ENCODE measurements at places on chromosomes 1 and 21.

- DNase-seq, result no peak
Observed at GRCh38 chr1:53069663-53070327, 7.8 kb downstream of the PODN start.

DNA sequence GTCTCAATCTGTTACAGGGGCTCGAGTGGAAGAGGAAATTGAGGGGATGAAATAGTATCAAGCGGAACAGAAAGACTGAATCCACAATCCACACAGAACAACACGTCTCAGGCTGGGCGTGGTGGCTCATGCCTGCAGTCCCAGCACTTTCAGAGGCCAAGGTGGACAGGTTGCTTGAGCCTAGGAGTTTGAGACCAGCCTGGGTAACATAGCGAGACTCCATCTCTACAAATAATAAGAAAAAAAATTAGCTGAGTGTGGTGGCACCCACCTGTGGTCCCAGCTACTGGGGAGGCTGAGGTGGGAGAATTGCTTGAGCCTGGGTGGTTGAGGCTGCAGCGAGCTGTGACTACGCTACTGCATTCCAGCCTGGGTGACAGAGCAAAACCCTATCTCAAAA, 25.7 kb downstream of the VPS26C start:
- DNase-seq, result no peak

DNA sequence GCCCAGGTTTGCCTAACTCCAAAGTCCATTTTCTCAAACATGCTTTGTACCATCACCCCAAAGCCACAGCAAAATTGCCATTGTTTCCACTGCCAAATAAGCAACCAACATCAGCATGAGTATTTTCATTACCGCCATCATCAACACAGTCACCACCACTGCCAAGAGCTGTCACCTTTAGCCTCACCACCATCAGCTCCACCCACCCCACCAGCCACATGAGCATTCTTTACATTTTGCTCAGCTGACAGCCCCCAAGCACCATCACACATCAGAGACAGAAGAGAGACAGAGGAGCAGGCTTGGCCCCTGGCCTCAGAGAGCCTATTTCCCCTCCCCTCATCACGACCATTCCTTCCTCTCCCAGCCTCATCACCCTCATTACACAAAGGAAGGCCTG, 42.7 kb downstream of the TAS1R2 start:
- no peak for DNase-seq

- no peak for DNase-seq
Observed at GRCh38 chr1:230342019-230342418, 84.1 kb downstream of the PGBD5 start.

- DNase-seq, result no peak
Observed at GRCh38 chr21:33264561-33264960, 1.6 kb upstream of the IL10RB start.

DNA sequence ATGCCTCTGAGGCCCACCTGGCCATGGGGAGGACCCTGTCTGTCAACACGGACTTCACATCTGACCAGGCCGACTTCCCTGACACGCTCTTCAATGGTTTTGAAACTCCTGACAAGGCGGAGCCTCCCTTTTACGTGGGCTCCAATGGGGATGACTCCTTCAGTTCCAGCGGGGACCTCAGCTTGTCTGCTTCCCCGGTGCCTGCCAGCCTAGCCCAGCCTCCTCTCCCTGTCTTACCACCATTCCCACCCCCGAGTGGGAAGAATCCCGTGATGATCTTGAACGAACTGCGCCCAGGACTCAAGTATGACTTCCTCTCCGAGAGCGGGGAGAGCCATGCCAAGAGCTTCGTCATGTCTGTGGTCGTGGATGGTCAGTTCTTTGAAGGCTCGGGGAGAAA, 101.8 kb downstream of the ADARB1 start:
- no peak for DNase-seq

- DNase-seq, result peak; percentile 15
Observed at GRCh38 chr21:34544032-34544496, 32.1 kb upstream of the KCNE1 start.

- DNase-seq, result no peak
Observed at GRCh38 chr1:39940980-39941871, 13.7 kb upstream of the MFSD2A start.

GRCh38 chr1:90732136-90732535, 15.0 kb upstream of the BARHL2 start:
- DNase-seq, result no peak

GRCh38 chr1:187838335-187839293, 1009.9 kb downstream of the PLA2G4A start:
- no peak for DNase-seq

Data from nucleus accumbens (tissue), 56 donors.